ENCODE measurements at places on chromosomes 11 and 22. TPM values are rescaled to one million over a fixed set of nuclear protein-coding genes. Genes with fewer than 3 reads are reported as not detected.
A peak's percentile ranks its signal among the peaks of the same experiment; 100 is the strongest.

GRCh38 chr22:29225422-29226090 lies 19.9 kb downstream of the EMID1 start:
- DNase-seq = no peak

DNA sequence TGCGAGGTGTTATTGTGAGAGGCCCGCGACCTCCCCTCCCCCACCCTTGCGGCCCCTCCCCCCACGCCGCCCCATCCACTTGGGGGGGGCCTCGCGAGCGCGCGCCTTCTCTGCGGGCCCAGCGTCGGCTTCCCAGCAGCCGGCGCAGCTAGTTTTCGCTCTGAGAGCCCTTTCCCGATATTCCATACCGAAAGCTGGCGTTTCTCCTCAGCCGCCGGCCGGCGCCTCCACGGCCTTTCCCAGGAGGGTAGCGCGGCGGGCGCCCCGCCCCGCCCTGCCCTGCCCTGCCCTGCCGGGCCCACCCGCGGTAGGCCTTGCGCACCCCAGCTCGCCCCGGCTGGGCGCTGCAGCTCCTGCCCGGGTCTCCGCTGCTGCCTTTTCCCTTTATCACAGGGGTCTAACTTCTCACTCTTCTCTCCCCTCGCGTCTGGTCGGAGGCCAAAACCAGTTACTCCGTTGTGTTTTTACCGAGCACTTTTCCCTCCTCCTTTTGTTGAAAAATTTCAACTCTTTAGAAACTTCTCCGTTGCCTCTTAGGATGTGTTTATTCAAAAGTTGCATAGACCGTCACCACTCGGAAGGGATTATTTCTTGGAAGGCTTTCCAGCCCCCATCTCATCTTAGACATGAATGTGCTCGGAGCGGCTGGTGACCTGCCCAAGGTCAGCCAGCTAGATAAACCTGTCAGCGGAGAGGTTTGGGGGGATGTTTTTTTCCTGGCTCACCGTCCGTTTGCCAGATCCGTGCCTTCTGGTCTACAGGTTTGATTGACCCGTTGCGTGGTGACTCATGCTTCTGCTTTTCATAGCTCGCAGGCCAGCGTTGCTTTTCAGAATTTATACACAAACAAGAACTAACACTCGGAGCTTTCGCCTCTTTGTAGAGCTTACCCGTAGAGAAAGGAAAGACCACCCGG lies 648 bp downstream of the PAFAH1B2 start:
- DNase-seq = peak; percentile 71

- DNase-seq = peak; percentile 39
These were observed 26.7 kb upstream of the TOLLIP start for GRCh38 chr11:1335811-1336761.

Gene ADM2
- 0.95 TPM for total RNA-seq

GRCh38 chr11:119382101-119382500 lies 611 bp upstream of the USP2 start:
- no peak for DNase-seq

- DNase-seq = no peak
These were observed 50.2 kb upstream of the FGF3 start for GRCh38 chr11:69869311-69869939.
